Stimulated activated CD8-positive, alpha-beta memory T cell treated with anti-CD3 and anti-CD28 coated beads, Interleukin-15, amount 100 ng/mL, for 24 hours (primary cell): ENCODE measurements at places on chromosomes 5 and 9.
A peak's percentile ranks its signal among the peaks of the same experiment; 100 is the strongest.

DNA sequence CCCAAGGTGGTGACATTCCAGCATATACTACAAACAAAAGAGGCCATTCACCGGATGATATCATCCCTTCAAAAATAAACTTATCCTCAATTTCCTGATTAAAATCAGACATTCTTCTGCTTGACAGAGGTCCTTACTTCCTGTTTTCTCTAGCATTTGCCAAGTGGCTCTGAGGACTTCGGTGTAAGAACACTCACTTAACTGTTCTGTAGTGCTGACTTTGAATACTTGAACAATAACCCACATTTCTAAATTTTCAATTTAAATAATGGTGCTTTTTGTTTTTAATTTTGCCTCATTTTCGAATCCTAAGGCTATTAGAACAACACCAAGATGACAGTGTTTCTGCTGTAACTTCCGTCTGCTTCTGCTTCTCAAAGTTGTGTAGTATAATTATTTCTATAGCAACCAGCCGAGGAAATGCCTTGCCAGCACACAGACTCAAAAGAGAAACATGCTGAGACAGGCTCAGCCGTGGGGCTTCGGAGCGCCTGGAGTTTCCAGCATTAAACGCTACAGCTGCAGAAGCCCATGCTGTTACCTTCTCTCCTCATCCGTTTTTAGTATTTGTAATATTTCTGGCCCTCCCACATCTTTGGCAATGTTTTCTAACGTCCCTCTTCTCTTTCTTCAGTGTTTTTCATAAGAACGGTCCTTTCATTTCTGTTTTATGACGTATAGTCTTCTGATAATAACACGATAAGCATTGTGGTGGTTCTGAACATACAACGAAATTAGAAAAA lies 19.5 kb upstream of the ANXA1 start:
- peak; percentile 20 for DNase-seq

DNA sequence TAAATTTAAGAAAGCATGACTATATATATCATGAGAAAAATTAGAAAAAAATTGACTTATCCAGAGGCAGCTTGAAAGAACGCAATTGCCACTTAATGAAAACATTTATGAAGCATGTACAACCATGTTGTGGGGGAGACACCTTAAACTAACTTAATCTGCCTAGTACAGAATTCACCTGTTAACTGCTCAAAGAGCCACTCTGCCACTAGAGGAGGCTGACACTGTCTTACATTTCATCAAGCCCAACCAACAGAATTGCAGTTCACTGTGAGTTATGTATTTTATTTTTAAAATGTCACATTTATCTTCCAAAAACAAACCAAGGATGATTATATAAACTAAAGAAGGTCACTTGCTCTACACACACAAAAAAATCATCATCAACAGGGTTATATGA lies 252.9 kb downstream of the MLLT3 start:
- no peak for DNase-seq

DNA sequence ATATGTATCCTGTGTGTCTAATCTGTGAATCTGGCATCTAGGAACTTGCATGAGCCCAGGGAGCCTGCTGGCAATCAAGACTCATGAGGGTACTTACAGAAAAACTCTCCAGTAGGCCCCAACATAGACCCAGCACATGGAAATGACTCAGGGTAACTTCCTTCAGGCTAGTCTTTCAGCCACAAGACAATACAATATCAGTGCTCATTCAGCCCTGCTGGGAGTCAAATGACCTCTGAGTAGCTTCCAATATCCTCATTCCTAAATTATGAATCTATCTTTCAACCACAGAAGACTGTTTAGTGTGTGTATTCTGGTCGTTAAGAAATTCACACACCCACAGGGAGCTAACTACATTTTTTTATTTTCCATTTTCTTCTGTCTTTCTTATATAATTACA lies 1273.0 kb downstream of the EFNA5 start:
- no peak for DNase-seq

- DNase-seq, result no peak
These were observed 193.4 kb upstream of the GAS1 start for GRCh38 chr9:87140605-87141109.

DNA sequence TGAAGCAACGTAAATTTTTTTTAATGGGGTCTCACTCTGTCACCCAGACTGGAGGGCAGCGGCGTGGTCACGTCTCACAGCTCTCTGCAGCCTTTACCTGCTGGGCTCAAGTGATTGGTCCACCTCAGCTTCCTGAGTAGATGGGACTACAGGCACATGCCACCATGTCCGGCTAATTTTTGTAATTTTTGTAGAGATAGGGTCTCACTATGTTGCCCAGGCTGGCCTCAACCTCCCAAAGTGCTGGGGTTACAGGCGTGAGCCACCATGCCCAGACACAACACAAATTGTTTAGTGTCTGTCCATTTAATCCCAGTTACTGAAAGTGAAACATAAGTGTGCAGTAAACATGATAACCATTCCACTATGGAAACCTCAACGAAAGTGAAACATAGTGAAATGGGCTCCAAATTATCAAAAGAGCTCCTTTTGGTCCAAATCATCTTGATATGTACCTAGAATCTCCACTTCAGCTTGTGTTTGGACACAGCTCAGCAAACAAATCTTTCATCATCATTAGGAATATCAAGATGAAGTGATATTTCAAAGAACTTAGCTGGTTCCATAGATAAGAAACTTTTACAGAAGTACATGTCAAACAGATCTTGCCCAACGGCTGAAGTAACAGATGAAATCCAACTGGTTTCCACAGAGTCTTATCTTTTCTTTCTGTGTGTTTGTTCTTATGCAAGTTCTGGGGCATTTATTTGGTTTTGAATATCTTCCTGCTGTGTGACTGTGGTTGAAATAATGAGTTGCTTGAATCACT lies 41.2 kb upstream of the PLPP1 start:
- no peak for DNase-seq

- no peak for DNase-seq
These were observed 64.5 kb downstream of the SLF1 start for GRCh38 chr5:94682814-94683520.

- no peak for DNase-seq
These were observed 111.1 kb downstream of the PAM start for GRCh38 chr5:102866237-102866600.

DNA sequence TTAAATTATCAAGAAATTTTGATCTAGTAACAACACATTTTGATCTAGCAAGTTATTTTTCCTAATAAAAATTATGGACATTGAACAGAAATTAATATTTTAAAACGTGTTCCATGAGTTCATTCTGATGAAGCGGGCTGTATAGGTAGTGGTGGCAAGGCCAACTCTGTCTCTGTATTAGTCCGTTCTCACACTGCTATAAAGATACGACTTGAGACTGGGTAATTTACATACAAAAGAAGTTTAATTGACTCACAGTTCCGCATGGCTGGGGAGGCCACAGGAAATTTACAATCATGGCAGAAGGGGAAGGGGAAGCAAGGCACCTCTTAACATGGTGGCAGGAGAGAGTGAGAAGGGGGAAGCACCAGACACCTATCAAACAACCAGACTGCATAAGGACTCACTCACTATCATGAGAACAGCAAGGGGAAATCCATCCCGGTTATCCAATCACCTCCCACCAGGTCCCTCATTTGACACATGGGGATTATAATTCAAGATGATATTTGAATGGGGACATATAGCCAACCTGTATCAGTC lies 61.2 kb downstream of the TMEM232 start:
- DNase-seq, result no peak
